ENCODE measurements at places on chromosomes 4 and X. TPM values are rescaled to one million over a fixed set of nuclear protein-coding genes. Genes with fewer than 3 reads are reported as not detected.

GRCh38 chr4:40058121-40058520 lies 1.5 kb downstream of the N4BP2 start:
- peak; percentile 36 for DNase-seq

DNA sequence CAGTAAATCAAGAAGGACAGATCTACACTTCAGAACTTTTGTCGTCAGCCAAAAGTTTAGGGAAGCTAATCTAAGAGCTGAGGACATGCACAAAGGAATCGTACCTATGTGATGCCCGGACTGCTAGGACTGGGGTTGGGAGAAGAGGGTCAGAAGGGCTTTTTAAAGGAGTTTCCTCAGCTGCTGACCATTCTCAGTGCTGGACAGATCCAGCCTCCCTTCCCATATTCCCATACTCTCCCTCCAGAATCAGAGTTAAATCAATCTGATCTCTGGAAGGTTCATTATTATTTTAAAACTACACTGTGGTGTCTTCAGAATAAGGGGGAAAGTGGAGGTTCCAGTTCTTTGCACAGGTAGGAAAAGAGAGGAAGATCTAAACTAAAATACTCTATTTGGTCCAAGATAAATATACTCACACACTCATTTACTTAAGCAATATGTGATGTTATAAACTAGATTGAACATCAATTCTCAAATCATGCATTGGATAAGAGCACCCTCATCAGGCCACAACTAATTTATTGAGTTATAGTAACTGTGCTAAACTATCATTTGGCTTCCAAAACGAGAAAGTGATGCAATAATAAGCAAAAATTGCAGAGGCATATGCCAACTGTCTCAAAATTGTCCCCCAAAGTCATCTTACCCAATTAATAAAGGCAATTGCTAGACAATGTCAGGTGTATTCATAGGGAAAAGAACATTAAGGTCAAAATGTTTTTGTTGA lies 124.7 kb downstream of the HNRNPD start:
- DNase-seq = no peak

DNA sequence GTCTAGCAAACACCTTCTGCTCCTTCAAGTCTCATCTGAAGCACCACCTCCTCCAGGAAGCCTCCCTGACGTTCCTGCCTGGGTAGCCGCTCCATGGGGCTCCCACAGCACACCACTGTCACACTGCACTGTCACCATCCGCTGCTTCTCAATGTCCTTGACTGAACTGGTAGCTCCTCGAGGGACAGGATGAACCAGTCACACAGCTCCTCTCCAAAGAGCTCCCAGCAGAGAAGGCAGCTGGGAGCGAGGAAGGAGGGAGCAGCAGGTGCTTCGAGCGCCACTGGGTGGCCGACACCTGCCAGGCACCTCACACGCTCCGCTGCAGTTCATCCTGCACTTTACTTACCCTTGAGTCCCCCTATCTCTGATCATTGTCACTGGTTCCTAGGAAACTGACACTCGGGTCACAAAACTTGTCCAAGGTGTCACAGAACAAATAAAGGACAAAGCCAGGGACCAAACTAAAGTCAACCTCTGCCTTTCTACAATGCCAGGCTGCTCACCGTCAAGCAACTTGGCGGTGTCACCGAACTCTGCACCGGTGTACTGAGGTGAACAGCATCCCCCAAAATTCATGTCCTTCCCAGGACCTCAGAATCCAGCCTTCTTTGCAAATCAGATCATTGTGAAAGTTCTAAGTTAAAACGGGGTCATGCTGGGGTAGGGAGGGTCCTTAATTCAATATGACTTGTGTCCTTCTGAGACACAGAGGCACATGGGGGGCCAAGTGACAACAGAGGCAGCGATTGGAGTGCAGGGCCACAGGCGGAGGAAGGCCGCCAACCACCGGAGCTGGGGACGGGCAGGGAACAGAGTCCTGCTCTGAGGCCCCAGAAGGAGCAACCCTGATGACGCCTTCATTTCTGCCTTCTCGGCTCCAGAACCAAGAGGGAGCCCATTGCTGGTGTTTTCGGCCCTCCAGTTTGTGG lies 5.5 kb upstream of the S100P start:
- DNase-seq = no peak

GRCh38 chr4:119010909-119011606 lies 122.4 kb downstream of the SYNPO2 start:
- no peak for DNase-seq

- no peak for DNase-seq
Observed at GRCh38 chrX:103789004-103789403, 12.4 kb downstream of the PLP1 start.

DNA sequence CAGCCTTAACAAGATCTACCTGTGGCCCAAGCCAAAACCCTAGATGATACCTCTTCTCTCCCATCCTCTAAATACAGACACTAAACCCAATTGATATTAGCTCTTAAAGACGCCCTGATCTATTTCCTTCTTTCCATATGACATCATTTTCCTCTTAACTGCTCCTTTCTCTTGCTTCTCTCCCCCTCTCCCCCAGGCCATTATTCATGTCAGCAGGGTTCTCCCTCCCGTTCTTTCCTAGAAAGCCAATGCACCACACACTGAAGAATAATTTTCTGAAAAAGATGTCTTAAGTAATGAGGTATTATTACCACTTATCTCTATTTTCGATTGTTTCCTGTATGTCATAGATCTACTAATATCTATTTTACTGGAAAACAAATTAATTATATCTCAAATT lies 9.7 kb upstream of the ING2 start:
- no peak for DNase-seq

DNA sequence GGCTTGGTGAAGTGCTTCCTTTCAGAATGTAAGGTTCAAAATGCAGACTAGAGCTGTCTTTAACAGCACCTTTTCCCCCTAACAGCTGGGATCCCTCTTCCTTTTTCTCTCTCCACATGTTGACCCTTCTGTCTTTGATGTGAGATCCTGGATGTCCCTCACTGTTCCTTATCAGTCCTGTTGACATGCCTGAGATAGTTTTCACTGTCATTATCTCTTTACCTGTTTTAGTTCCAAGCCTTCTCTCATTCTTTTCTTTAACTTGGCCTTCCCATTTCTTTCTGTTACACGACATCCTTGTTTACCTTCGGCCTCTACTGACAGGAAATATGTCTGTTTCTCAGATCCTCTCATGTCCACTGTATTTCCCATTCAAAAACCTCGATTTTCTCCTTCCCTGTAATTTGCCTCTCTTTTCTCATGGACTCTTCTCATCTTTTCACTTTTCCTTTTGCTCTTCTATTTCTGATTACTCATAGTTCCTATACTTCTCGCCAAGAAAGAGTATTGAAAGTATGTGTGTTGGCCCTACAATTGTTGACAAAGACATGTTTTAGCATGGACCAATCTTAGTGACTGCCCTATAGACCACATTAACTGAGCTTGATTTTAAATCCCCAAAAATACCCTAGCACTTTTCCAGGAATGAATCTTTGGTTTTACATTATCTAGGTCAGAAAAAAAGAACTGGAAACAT lies 1.2 kb upstream of the SOWAHB start:
- DNase-seq = no peak

DNA sequence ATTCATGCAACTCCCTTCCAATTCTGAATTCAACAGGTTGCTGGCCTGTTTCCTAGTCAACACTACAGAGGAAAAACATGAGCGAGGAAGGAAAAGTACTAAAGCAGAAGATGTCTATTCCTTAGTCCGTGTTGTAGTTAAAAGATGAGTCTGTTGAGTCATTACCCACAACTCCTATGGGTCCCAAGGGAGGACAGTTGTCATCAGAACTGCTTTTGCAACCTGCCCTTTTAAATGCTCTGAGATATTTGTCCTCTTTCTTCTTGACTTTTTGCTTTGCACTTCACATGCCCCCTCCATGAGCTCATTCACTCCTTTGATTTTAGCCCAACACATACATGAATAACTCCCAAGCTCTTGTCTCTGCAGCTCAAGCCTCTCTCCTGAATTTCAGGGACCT lies 119.2 kb downstream of the CORIN start:
- DNase-seq = no peak

- DNase-seq = no peak
Observed at GRCh38 chr4:53786632-53787031, 195.3 kb upstream of the LNX1 start.

- no peak for DNase-seq
Observed at GRCh38 chr4:109649872-109650271, 53.4 kb downstream of the CASP6 start.

GRCh38 chr4:82247629-82248028 lies 126.2 kb downstream of the HNRNPD start:
- DNase-seq = no peak

DNA sequence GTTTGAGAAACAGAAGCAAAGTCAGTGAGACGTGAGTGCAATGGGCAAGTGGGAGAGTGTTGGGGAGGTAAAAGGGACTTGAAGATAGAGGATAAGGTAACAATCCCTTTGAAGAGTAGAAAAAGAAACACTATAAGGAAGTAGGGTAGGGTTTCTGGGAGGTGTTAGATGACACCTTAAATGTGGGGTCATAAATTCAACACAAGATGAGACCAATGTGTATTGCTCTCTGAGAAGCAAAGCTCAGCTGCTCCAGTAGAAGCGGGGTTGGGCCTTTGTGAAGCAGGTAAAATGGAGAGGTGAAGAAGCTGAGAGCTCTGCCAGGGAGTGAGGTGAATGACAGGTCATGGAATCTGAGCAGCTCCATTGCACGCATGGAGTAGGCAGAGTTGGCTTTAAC lies 85.3 kb downstream of the REELD1 start:
- DNase-seq = no peak

- DNase-seq = peak; percentile 48
Observed at GRCh38 chr4:94758700-94759399, 1.1 kb downstream of the BMPR1B start.

DNA sequence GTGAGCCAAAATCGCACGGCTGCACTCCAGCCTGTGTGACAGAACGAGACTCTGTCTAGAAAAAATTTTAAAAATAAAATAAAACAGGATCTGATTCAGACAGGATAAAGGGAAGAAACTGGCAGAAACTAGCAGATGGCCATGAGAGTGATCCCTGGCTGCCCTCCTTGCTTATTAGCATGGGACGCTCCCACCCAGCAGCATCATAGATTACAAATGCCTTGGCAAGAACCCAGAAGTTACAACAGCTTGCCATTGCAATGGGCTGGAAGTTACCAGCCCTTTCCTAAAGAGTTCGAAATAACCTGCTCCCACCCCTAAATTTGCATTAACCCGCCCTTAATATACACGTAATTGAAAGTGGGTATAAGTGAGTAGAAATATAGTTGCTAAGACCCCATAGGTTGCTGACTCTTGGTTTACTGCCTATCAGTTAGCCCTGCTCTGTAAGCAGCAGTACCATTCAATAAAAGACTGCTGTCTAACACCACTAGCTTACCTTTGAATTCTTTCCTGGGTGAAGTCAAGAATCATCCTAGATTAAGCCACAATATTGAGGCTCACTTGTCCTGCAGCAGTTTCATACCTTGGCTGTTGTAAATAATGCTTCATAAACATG lies 9.1 kb upstream of the XAGE2 start:
- no peak for DNase-seq

DNA sequence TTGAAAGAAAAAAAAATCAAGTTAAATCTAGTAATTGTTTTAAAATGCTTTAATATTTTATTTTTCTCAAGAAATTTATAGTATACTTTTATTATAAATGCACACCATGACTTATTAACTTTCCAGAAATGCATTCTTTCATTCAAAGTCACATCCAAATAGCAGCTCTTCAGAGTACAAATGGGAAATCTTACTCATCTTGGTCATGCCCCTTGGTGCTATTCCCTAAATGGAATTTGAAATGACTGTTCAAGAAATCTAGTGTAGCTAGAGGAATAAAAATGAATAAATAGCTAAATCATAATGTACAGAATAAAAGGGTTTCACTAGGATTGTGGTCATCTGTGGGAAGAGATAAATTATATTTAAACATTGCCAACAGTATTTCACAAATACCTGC lies 1139.7 kb downstream of the PCDH18 start:
- DNase-seq = no peak

GRCh38 chr4:120769227-120769626 lies 153.3 kb downstream of the PRDM5 start:
- DNase-seq = no peak

- DNase-seq = no peak
Observed at GRCh38 chrX:119105826-119106225, 21.8 kb downstream of the KIAA1210 start.

DNA sequence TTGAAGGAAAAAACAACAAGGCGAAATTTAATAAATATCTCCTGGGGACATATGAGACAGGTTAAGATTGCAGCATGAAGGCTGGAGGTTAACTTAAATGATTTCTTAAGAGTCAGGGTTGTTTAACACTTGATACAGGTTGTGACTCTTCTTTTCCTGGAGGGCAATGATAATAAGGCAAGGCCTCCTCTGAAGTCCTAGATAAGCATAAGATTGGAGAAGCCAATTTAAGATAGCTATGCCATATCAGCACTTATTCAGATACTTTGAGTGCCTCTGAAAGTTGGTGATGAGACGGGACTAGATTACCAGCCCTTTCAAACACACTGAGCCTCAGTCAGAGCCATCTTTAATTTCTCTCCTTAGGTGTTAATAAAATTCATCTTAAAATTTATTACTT lies 350.8 kb downstream of the FBXO8 start:
- DNase-seq = no peak

GRCh38 chr4:60344908-60345307 lies 855.2 kb upstream of the ADGRL3 start:
- DNase-seq = no peak

GRCh38 chr4:83378419-83378818 lies 43.8 kb upstream of the HPSE start:
- DNase-seq = no peak

GRCh38 chr4:52545099-52546069 lies 113.7 kb downstream of the USP46 start:
- peak; percentile 79 for DNase-seq

The NUDT11 gene
- polyA plus RNA-seq = 7.6 TPM

The RHOXF1 gene
- polyA plus RNA-seq = 0.07 TPM

The STEEP1 gene
- 22.9 TPM for polyA plus RNA-seq

The PPP1R2C gene
- polyA plus RNA-seq = not detected

The CABS1 gene
- polyA plus RNA-seq = not detected

The TMSB15B gene
- polyA plus RNA-seq = 15.2 TPM

The UGT2B17 gene
- polyA plus RNA-seq = not detected

The CDS1 gene
- 0.02 TPM for polyA plus RNA-seq

The GAB1 gene
- 4.4 TPM for polyA plus RNA-seq

The C4orf50 gene
- polyA plus RNA-seq = under 0.01 TPM
